Activated CD4-positive, alpha-beta T cell treated with anti-CD3 and anti-CD28 coated beads for 36 hours (primary cell): ENCODE measurements at places on chromosomes 5 and 9.

- no peaks in the 10 kb centered on the region for H3K4me1 ChIP-seq
- DNase-seq: no peak
- no peak overlapping the region for H3K4me3 ChIP-seq
- H3K27me3 ChIP-seq: no peaks in the 10 kb centered on the region
- H3K27ac ChIP-seq: no peak overlapping the region
Measured at GRCh38 chr9:85630676-85631075, 111.1 kb downstream of the AGTPBP1 start.

GRCh38 chr9:93599571-93600403 is 23.4 kb downstream of the PHF2 start:
- DNase-seq: no peak
- H3K27ac ChIP-seq: no peak overlapping the region
- H3K36me3 ChIP-seq: peaks cover 5% of the 10 kb centered on the region
- H3K27me3 ChIP-seq: no peaks in the 10 kb centered on the region

GRCh38 chr9:130858739-130859705 is 24.0 kb downstream of the ABL1 start:
- DNase-seq: no peak
- H3K27me3 ChIP-seq: no peaks in the 10 kb centered on the region
- H3K4me3 ChIP-seq: no peak overlapping the region
- H3K4me1 ChIP-seq: no peaks in the 10 kb centered on the region
- H3K27ac ChIP-seq: no peak overlapping the region

GRCh38 chr5:164020116-164020515 is 514.7 kb downstream of the MAT2B start:
- DNase-seq: no peak
- no peak overlapping the region for H3K27ac ChIP-seq
- no peak overlapping the region for H3K4me3 ChIP-seq
- no peaks in the 10 kb centered on the region for H3K36me3 ChIP-seq
- no peaks in the 10 kb centered on the region for H3K27me3 ChIP-seq

GRCh38 chr9:116800885-116801284 is 113.8 kb downstream of the TRIM32 start:
- H3K4me1 ChIP-seq: no peaks in the 10 kb centered on the region
- H3K36me3 ChIP-seq: no peaks in the 10 kb centered on the region
- H3K27ac ChIP-seq: no peak overlapping the region

GRCh38 chr5:173187054-173187743 is 42.9 kb downstream of the BNIP1 start:
- H3K27ac ChIP-seq: no peak overlapping the region
- H3K4me1 ChIP-seq: no peaks in the 10 kb centered on the region
- H3K4me3 ChIP-seq: no peak overlapping the region

- H3K36me3 ChIP-seq: no peaks in the 10 kb centered on the region
- no peaks in the 10 kb centered on the region for H3K4me1 ChIP-seq
Measured at GRCh38 chr5:136892000-136892399, 526.7 kb upstream of the TRPC7 start.

- H3K4me3 ChIP-seq: no peak overlapping the region
- peak overlapping the region; percentile 0 for H3K27ac ChIP-seq
- DNase-seq: no peak
- no peaks in the 10 kb centered on the region for H3K27me3 ChIP-seq
Measured at GRCh38 chr9:131469951-131470350, 32.8 kb upstream of the POMT1 start.

GRCh38 chr9:92164490-92164889 is 49.3 kb upstream of the SPTLC1 start:
- no peaks in the 10 kb centered on the region for H3K4me1 ChIP-seq
- no peak overlapping the region for H3K4me3 ChIP-seq
- H3K27me3 ChIP-seq: peaks cover 4% of the 10 kb centered on the region
- no peak overlapping the region for H3K27ac ChIP-seq
- no peak for DNase-seq
- H3K36me3 ChIP-seq: peaks cover 3% of the 10 kb centered on the region

DNA sequence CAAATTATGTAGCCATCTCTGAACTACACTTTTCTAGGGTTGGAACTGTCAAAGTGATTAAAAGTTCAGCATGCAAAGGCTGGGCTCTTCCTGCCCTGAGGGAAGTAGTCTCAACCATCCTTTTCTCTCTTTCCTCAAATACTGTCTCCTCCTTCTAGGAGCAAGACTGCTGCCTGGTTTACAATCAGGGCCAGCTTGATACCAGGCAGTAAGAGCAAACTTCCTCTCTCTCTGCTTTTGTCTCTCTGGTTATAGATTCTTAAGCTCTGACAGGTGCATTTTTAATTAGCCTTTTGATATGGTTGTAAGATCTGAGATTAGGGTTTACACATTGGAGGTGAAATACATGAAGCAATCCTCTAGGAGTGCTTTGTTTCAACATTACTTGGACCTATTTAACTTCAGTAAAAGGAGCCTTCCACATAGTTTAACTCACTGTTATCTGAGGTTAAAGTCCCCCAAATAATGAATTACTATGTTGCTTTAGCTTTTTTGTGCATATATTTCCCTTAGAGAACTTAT is 436.1 kb downstream of the SPATA31D1 start:
- no peaks in the 10 kb centered on the region for H3K4me1 ChIP-seq
- H3K36me3 ChIP-seq: no peaks in the 10 kb centered on the region
- DNase-seq: no peak

DNA sequence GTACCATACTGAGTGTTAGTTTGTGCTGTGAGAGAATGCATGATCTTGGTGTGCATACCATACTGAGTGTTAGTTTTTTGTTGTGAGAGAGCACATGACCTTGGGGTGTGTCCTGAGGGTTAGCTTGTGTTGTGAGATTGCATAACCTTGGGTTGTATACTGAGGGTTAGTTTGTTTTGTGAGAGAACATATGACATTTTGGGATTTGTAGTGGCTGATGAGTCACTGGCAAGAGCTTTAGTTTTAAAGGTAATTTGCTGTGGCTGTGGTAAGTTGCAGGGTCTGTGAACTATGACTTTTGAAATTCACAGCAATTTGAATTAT is 1068.3 kb upstream of the EDIL3 start:
- no peak for DNase-seq
- H3K27ac ChIP-seq: no peak overlapping the region
- H3K4me1 ChIP-seq: no peaks in the 10 kb centered on the region
- H3K27me3 ChIP-seq: no peaks in the 10 kb centered on the region
- no peak overlapping the region for H3K4me3 ChIP-seq

- H3K36me3 ChIP-seq: no peaks in the 10 kb centered on the region
- H3K27me3 ChIP-seq: no peaks in the 10 kb centered on the region
- DNase-seq: peak; percentile 9
- H3K4me1 ChIP-seq: peaks cover 23% of the 10 kb centered on the region
- H3K27ac ChIP-seq: peak overlapping the region; percentile 84
Measured at GRCh38 chr9:99720455-99721050, 101.1 kb upstream of the NR4A3 start.

GRCh38 chr9:130499804-130500263 is 55.1 kb downstream of the ASS1 start:
- H3K36me3 ChIP-seq: no peaks in the 10 kb centered on the region
- peak; percentile 30 for DNase-seq
- H3K27ac ChIP-seq: no peak overlapping the region
- no peak overlapping the region for H3K4me3 ChIP-seq

DNA sequence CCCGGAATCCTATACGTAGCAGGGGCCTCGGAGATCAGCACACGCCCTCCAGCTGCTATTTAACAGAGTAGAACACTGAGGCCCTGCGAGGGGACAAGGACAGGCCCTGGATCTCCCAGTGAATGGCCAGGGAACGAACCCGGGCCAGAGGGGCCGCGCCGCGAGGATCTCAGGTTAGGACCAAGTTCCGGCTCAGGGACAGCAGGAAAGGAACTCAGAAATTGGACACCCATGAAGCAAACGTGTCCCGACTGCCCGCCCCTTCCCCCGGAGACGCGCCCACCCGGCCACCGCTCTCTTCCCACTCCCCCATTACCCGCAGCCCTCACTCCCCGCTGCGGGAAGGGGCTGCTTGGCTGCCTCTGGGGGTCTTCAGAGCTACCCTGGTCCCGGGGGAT is 1.0 kb upstream of the FOXE1 start:
- H3K27me3 ChIP-seq: peaks cover 75% of the 10 kb centered on the region
- H3K4me1 ChIP-seq: peaks cover 20% of the 10 kb centered on the region
- peak overlapping the region; percentile 18 for H3K4me3 ChIP-seq
- no peak overlapping the region for H3K27ac ChIP-seq
- no peak for DNase-seq
- no peaks in the 10 kb centered on the region for H3K36me3 ChIP-seq

GRCh38 chr5:132490484-132491367 is at the start of gene IRF1:
IRF1 (minus strand) TSS chr5:132490773; CDS start chr5:132489478, 1,295 bp downstream.
- no peaks in the 10 kb centered on the region for H3K27me3 ChIP-seq
- peaks cover 69% of the 10 kb centered on the region for H3K4me1 ChIP-seq
- peaks cover 43% of the 10 kb centered on the region for H3K36me3 ChIP-seq
- peak; percentile 99 for DNase-seq

GRCh38 chr9:124877021-124877782 is 15.3 kb downstream of the ARPC5L start:
- H3K27me3 ChIP-seq: no peaks in the 10 kb centered on the region
- peaks cover 66% of the 10 kb centered on the region for H3K36me3 ChIP-seq
- H3K4me1 ChIP-seq: peaks cover 23% of the 10 kb centered on the region
- DNase-seq: no peak
- H3K27ac ChIP-seq: no peak overlapping the region

- no peaks in the 10 kb centered on the region for H3K27me3 ChIP-seq
- DNase-seq: no peak
- H3K36me3 ChIP-seq: no peaks in the 10 kb centered on the region
- H3K27ac ChIP-seq: no peak overlapping the region
- H3K4me3 ChIP-seq: no peak overlapping the region
- H3K4me1 ChIP-seq: no peaks in the 10 kb centered on the region
Measured at GRCh38 chr9:79026316-79026715, 545.4 kb upstream of the TLE4 start.

- peaks cover 7% of the 10 kb centered on the region for H3K27me3 ChIP-seq
- no peak overlapping the region for H3K4me3 ChIP-seq
- H3K36me3 ChIP-seq: peaks cover 2% of the 10 kb centered on the region
- DNase-seq: no peak
- no peaks in the 10 kb centered on the region for H3K4me1 ChIP-seq
Measured at GRCh38 chr5:16944816-16945562, 8.9 kb upstream of the MYO10 start.

GRCh38 chr9:127183814-127184582 is 61.6 kb upstream of the ANGPTL2 start:
- no peaks in the 10 kb centered on the region for H3K27me3 ChIP-seq
- H3K4me1 ChIP-seq: no peaks in the 10 kb centered on the region
- no peaks in the 10 kb centered on the region for H3K36me3 ChIP-seq
- DNase-seq: no peak
- no peak overlapping the region for H3K27ac ChIP-seq
- H3K4me3 ChIP-seq: no peak overlapping the region

GRCh38 chr5:6193310-6193709 is 185.0 kb downstream of the MED10 start:
- no peak for DNase-seq
- H3K4me1 ChIP-seq: no peaks in the 10 kb centered on the region
- H3K27ac ChIP-seq: no peak overlapping the region
- peaks cover 12% of the 10 kb centered on the region for H3K27me3 ChIP-seq
- no peak overlapping the region for H3K4me3 ChIP-seq

GRCh38 chr5:179865491-179866240 is 7.0 kb upstream of the MRNIP start:
- H3K27ac ChIP-seq: no peak overlapping the region
- DNase-seq: no peak

GRCh38 chr9:129414377-129414992 is 206.4 kb downstream of the C9orf50 start:
- DNase-seq: peak; percentile 56
- H3K27ac ChIP-seq: peak overlapping the region; percentile 94

DNA sequence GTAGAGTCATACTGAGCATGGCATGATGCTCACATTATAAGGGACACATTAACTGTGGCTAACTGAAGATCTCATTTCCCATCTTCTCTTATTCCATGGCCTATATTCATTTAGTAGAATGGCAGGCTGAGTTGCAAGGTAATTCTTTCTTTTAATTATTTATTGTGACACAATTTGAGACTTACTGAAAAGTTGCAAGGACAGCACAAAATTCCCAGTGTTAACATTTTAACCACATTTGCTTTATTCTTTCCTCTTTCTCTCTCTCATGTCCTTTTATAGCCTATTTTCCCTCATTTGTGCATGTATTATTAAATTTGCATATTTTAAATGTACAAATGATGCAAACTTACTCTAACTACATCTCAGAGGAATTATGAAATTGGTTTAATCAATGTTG is 366.1 kb upstream of the RPS23 start:
- DNase-seq: no peak
- H3K27ac ChIP-seq: no peak overlapping the region
- no peaks in the 10 kb centered on the region for H3K4me1 ChIP-seq
- H3K36me3 ChIP-seq: no peaks in the 10 kb centered on the region
- no peak overlapping the region for H3K4me3 ChIP-seq
- peaks cover under 1% of the 10 kb centered on the region for H3K27me3 ChIP-seq

DNA sequence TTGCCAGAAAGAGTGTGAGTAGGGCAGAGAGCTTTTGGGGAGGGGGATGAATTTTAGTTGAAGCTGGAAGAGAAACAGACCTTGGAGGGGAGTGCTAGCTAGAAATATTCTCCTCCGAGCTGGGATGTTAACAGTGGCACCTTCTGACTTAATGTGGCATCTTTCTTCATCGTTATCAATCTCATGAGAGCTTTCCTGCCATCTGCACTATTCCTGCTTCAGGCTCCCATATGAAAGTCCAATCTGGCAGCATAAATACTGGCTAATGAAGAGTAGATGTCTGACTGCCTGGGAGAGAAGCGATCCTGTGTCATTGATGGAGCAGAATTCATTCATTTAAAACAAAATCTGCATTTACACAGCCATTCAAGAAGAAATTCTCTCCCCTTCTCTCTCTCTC is 284.5 kb downstream of the TMEM38B start:
- H3K4me3 ChIP-seq: no peak overlapping the region
- no peaks in the 10 kb centered on the region for H3K36me3 ChIP-seq
- no peak for DNase-seq
- no peaks in the 10 kb centered on the region for H3K27me3 ChIP-seq
- H3K27ac ChIP-seq: no peak overlapping the region

DNA sequence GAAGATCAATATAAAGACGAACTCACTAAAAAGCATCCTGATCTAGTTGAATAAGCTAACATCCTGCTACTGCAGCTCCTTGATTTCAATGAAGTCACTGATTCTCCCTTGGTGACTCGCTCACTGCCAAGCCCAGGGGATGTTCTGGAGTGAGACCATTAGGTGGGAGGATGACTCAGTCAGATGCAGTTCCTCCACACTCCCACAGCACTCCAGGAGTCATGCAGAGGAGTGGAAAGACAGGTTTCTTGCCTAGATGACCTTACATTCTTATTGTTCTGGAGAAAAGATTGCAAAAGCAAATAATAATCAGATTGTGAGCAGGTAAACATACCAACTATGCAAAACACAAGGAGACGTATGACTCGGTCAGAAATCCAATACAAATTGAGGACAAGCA is 15.3 kb downstream of the GCNT4 start:
- no peak overlapping the region for H3K4me3 ChIP-seq
- no peak overlapping the region for H3K27ac ChIP-seq
- peak; percentile 53 for DNase-seq
- peaks cover 6% of the 10 kb centered on the region for H3K36me3 ChIP-seq
